PC-3 (cell line): ENCODE measurements at places on chromosomes 6 and 20. TPM values are rescaled to one million over a fixed set of nuclear protein-coding genes. Genes with fewer than 3 reads are reported as not detected.

The ARMH2 gene
- total RNA-seq = not detected in 2 replicates

The OR2H1 gene
- not detected in 2 replicates for total RNA-seq

The SCGN gene
- not detected in 2 replicates for total RNA-seq

The RWDD1 gene
- 18.4 and 24.6 TPM in 2 replicates for total RNA-seq

The WFDC6 gene
- not detected in 2 replicates for total RNA-seq

The LGSN gene
- not detected in 2 replicates for total RNA-seq

The PRICKLE4 gene
- 0.26 and 1.7 TPM in 2 replicates for total RNA-seq

The TDP2 gene
- total RNA-seq = 20.6 and 24.2 TPM in 2 replicates

The ANGPT4 gene
- not detected in 2 replicates for total RNA-seq

The PNPLA1 gene
- 0.29 TPM in 1 of 2 replicates, not detected in the other for total RNA-seq
